ENCODE measurements at places on chromosomes 1 and 21.
A peak's percentile ranks its signal among the peaks of the same experiment; 100 is the strongest.

DNA sequence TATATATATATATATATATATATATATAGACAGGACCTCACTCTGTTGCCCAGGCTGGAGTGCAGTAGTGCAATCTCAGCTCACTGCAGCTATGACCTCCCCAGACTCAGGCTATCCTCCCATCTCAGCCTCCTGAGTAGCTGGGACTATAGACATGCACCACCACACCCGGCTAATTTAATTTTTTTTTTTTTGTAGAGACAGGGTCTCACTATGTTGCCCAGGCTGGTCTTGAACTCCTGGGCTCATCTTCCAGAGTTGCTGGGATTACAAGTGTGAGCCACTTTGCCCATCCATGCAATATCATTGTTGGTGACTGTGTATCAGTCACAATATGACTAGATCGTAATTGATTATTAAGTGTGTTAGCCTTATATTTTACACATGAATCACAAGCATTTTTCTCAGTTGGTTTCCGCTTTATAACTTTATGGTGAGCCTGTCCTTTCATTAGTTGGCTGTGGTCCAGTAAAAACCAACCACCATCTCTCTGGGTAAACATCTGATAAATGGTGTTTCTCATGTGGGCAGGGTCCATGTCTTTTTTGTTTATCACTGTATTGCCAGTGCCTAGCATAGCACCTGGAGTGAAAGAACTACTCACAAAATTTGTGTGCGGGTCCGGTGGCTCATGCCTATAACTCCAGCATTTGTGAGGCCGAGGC lies 63.6 kb downstream of the MYOM3 start:
- DNase-seq, result no peak

DNA sequence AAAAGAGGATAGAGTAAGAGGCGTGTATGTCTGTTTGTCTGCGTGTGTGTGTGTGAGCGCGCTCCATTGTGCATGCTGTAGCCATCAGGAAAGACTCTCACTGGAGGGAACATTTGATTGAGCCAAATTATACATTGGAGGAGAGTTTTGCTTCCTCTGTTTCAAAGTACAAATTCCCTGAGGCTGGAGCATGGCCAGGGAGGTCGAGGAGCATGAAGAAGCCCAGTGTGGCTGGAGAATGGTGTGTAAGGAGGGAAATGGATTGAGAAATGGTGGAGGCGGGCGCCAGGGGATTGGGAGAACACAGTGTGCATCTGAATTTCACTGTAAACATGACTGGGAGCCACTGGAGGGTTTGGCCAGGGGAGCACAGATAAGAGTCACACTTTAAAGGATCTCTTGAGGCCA lies 22.1 kb upstream of the EFNA1 start:
- DNase-seq, result no peak

GRCh38 chr1:51752073-51752948 lies 126.2 kb downstream of the NRDC start:
- no peak for DNase-seq

GRCh38 chr1:58932859-58933598 lies 149.2 kb upstream of the JUN start:
- no peak for DNase-seq

GRCh38 chr1:225953315-225953714 lies 12.3 kb upstream of the LEFTY2 start:
- DNase-seq, result no peak

GRCh38 chr1:34914958-34915357 lies 14.5 kb downstream of the DLGAP3 start:
- no peak for DNase-seq

GRCh38 chr1:224641030-224641429 lies 24.9 kb downstream of the CNIH3 start:
- DNase-seq, result no peak

GRCh38 chr1:159163614-159164228 lies 7.7 kb upstream of the CADM3 start:
- DNase-seq, result no peak

DNA sequence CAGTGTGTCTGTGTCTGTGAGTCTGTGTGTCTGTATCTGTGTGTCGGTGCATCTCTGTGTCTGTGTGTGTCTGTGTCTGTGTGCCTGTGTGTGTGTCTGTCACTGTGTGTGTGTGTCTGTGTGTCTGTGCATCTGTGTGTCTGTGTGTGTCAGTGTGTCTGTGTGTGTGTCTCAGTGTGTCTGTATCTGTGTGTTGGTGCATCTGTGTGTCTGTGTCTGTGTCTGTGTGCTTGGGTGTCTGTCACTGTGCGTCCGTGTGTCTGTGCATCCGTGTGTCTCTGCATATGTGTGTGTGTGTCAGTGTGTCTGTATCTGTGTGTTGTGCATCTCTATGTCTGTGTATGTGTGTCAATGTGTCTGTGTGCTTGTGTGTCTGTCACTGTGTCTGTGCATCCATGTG lies 44.7 kb upstream of the POFUT2 start:
- no peak for DNase-seq

- no peak for DNase-seq
These were observed 80.6 kb upstream of the LAMC2 start for GRCh38 chr1:183105449-183105848.

DNA sequence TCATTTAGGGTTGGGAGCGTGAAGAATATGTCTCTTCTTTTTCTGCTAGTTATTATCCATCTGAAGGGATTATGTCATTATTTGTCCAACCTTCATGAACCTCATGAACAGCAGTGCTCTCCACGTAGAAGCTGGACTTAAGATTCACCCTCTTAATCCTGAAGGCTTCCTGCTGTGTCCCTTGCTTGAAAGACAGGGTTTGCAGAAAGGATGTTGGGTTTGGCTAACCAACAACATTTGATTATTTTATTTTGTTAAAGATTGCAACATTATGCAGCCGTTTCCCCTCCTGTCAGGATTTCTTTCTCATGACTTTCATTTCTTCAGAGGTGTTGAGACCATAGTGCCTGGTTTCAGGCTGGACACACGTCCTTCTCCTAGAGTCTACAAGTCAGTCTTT lies 75.2 kb downstream of the NGF start:
- DNase-seq, result no peak

- no peak for DNase-seq
These were observed 9.7 kb downstream of the SHISA4 start for GRCh38 chr1:201898240-201898894.

DNA sequence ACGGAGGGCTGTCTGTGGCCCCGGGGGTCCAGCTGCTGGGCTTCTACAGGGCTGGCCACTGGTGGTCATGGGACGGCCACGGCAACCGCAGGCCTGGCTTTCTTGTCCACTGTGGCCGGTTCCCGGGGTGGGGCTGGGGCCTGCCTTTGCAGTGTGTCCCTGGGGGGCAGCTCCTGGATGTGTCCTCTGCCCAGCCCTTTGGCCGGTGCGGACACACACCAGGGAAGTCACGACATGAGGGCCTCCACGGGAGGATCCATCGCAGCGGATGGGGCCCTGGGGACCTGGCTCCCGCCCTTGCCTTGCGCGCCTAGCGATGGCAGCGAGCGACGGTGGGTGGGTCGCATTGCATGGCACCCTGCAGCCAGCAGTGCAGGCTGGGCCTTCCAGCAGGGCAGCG lies 18.0 kb downstream of the PFKL start:
- no peak for DNase-seq

DNA sequence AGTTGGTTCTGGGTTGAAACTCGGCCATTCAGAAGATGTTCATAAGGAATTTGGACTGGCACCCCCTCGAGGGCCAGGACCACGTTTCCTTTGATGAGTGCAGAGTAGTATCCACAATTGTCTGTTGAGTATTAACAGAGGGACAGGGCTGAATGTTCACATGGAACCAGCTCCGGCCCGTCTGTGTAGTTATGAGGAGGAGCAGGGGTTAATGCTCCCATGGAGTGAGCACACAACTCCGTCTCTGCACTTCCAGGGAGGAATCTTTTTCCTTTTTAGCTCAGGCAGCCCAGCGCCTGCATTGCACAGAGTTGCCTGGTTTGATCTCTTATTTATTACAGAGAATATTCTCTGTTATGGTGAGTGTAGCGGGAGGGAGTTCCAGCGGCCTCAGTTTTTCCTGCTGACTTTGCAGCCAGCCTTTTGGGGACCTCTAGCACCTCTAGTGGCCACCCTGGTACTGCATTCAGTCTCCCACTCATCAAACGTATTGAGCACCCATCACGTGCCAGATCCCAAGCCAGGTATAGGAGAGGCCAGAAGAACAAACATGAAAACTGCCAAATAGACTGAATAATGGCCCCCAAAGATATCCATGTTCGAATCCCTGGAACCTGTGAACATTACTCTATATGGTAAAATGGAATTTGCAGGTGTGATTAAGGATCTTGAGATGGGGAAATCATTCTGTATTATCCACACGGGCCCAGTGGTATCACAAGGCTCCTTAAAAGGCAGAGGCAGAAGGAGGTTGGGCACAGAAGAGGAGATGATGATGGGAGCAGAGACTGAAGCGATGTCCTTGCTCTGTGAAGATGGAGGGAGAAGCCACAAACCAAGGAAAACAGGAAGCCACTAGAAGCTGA lies 167.7 kb upstream of the CSF3R start:
- peak; percentile 44 for DNase-seq

GRCh38 chr1:117571496-117571895 lies 34.4 kb upstream of the TENT5C start:
- DNase-seq, result no peak

GRCh38 chr1:65958561-65959350 lies 166.1 kb downstream of the PDE4B start:
- DNase-seq, result no peak

DNA sequence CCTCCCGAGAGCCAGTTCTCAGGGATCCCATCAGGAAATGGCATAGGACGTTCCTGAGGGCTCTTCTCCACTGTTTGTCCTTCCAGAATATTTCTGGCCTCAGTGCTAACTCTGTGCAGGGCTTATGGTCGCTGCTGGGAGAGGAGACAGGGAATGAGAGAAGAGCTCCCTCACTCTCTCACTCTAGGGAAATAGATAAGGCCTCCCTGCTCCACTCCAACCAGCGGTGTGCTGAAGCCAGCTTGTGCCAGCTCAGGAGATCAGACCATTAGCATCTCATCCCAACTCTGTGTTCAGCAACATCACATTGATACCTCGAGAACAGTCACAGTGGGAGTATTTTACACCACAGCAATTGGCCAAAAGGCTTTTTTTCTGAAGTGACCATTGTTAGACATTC lies 49.2 kb upstream of the ZC3H12A start:
- DNase-seq, result no peak

GRCh38 chr1:229347528-229347927 lies 4.7 kb upstream of the CCSAP start:
- no peak for DNase-seq

GRCh38 chr1:172184506-172185191 lies 235.8 kb upstream of the C1orf105 start:
- DNase-seq, result peak; percentile 21

DNA sequence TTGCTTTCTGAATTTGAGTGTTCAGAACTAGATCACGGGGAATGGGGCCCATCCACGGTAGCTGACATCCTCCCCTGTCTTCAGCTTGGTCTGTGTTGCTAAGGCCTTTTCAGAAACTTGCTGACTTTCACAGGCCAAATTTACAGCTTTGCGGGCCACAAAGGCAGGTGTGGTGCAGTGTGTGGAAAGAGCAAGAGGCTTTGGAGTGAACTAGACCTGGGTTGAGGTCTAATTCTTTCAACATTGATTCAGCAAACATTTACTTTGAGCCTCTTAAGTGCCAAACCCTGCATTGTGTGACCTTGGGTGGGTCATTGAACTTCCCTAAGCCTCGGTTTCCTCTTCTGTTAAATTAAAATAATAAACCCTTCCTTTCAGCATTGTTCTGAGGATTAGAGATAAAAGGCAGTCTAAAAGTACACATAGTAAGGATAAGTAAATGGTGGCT lies 24.3 kb downstream of the STPG1 start:
- DNase-seq, result no peak

GRCh38 chr1:12460911-12461621 lies 156.9 kb downstream of the DHRS3 start:
- peak; percentile 88 for DNase-seq

- DNase-seq, result no peak
These were observed 156.2 kb downstream of the ZBTB18 start for GRCh38 chr1:244207042-244207934.

GRCh38 chr1:68103884-68104554 lies 53.6 kb upstream of the DIRAS3 start:
- no peak for DNase-seq

GRCh38 chr21:35149698-35150097 lies 100.6 kb upstream of the RUNX1 start:
- DNase-seq, result no peak

GRCh38 chr1:29311352-29312030 lies 75.2 kb downstream of the PTPRU start:
- DNase-seq, result no peak

DNA sequence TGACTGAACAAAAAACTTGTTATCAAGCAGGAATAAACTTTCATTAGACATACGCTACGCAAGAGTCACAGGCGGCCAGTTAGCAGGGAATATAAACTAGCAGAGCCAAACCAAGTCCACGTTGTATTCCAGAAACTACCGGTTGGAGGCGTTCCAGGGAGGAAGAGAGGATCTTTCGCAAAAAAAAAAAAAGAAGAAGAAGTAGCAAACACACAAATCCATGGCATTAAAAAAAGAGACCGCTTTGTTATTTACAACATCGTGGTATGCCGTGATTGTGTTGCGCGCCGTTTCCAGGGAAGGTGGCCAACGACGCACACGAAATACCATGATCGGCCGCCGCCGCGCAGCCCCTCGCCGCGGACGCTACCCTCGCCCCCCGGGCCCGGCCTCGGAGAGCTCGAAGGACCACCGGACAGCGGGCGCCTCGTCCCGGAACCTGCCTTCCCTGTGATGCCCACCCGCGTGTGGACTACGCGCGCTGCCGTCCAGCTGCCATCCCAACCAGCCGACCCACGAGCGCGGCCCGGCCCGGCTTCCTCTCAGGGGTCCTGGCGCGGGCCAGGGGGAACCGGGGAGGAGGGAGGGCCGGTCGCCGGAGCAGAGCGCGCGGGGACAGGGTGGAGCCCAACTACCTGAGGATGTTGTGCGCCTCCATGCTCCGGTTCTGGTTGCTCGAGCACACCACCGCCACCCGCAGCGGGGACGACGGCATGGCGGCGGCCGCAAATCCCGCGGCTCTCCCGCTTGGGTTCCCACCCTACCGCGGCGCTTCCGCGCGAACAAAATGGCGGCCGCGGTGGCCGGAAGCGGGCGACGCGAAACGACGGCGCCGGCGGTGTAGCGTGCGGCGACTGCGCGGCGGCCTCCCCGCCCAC lies 581 bp downstream of the SSU72 start:
- DNase-seq, result peak; percentile 81

GRCh38 chr21:27366646-27367235 lies 399.9 kb upstream of the ADAMTS5 start:
- DNase-seq, result no peak

GRCh38 chr1:219883400-219884332 lies 44.7 kb downstream of the SLC30A10 start:
- DNase-seq, result no peak

- DNase-seq, result no peak
These were observed 322.6 kb downstream of the RGS7 start for GRCh38 chr1:241034203-241034936.

DNA sequence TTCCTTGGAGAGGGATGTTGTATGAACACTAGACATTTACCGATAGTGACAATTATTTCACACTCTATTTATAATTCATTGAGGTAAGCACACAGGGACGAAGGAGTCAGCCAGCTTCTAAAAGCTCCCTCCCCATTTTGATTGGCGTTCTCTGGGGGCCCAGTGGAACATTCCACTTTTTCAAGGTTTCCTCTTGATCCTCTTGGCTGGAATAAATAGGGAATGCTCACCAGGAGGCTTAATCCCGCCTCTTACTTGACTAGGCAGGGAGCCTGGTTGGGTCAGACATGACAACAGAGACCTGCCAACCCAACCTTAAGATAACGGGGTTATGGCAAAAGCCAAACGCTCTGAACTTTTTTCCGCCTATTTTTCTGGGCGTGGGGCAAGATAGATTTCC lies 974 bp downstream of the ACTN2 start:
- DNase-seq, result no peak
